Stimulated activated CD4-positive, alpha-beta T cell treated with anti-CD3 and anti-CD28 coated beads, TNF-alpha, amount 100 ng/mL, for 48 hours (primary cell): ENCODE measurements at places on chromosomes 3 and 15.

DNA sequence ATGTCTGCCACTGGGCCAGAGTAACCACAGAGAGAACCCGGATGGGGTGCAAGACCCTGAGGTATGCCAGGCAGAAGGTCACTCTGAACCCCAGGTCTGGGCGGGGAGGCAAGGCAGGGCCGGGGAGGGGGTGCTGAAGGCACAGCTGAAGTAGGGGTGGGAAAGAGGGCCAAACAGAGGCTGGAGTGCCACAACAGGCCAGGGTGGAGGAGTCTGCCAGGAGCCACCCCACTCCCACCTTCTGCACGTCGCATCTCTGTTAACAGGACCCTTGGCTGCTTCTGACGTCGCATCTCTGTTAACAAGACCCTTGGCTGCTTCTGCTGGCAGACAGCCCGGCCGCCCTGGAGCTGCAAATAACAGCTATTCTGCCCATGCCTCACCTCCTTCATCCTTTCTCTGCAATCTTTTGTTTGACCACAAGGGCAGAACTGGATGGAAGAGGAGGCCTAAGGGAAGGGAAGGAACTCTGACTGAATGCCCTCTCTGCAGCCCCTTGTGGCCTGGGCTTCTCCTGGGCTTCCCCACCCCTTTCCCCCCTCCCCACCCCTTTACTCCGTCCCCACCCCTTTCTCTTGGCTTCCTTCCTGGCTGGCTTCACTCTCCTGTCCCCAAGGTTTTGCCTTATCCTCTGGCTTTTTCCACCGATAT, 20.6 kb upstream of the FBLN2 start:
- DNase-seq = no peak

GRCh38 chr15:86906376-86906775, 826.7 kb downstream of the AGBL1 start:
- no peak for DNase-seq

DNA sequence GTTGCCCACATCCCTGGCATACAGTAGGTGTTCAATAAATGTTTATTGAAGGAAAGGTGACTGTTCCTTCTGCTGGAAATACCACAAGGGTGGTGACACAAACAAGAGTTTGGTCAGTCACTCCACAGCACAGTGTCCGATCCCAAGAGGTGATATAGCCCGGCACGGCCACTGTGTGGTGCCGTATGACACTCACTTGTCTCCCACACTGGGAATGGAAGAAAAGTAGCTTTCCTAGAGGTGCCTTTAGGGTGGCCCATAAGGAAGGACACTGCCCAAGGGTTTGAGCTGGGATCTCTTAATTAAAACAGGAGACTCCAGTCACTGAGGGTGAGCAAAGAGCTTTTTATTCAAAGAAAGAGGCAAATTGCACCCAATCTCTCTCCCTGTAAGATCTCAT, 40.5 kb downstream of the TGM4 start:
- DNase-seq = no peak

DNA sequence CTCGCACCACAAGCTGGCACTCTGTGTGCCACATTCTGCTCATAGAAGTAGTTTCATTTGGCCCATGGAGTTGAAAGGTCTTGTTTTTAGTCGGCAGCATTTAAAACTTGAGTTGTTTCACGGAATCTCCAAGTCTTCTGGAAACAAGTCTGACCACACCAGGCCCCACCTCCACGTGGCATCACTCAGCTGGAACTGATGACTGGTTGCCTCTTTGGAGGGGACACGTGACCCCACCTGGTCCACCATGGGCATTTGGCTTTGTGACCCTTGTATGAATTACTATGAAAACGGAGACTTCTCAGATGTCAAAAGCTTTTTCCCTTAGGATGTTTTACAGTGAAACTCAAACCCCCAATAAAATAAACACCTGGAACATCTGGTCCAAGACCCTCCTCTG, 74.9 kb downstream of the NTRK3 start:
- no peak for DNase-seq

GRCh38 chr3:131236421-131236820, 145.2 kb upstream of the NUDT16 start:
- no peak for DNase-seq

DNA sequence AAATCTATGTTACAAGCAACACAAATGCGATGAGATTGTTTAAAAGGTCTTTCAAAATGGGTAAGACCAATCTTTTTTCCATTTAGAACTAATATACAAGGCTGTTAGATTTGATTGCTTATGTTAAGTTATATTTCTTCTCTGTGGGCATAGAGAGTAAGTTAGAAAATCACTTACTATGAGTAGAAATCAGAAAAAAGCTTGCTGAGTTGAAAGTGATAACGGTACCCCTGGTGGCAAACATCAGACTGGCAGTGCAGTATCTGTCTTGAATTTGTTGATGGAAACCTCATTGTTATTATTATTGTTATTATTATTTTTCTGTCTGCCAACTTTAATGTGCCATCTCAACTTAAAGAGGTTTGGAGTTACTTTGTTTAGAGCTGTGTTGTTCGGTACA, 12.4 kb downstream of the CLDN11 start:
- no peak for DNase-seq

DNA sequence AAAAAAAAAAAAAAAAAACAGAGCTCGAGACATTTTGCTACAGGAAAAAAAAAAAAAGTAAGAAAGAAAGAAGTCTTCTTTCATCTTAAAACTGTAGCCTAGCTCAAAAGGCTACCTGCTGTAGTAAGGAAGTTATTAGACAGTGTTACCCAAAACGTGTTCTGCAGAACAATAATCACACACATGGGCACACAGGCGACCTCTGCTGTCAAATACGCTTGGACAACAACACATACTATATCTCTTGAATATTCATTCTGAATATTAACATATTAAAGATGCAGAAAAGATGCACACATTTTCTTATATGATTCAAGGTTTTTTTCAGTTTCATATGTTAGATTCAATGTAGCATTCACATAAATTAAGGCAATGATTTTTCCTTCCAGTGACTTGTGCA, 215.8 kb downstream of the ROBO1 start:
- DNase-seq = no peak
